SK-N-SH treated with all-trans-retinoic acid at 6 μM for 48 hours (cell line): ENCODE measurements at places on chromosomes 3 and 15.

- ATAC-seq: no peak
These were observed 99.6 kb upstream of the PRR23E start for GRCh38 chr3:127093312-127093711.

DNA sequence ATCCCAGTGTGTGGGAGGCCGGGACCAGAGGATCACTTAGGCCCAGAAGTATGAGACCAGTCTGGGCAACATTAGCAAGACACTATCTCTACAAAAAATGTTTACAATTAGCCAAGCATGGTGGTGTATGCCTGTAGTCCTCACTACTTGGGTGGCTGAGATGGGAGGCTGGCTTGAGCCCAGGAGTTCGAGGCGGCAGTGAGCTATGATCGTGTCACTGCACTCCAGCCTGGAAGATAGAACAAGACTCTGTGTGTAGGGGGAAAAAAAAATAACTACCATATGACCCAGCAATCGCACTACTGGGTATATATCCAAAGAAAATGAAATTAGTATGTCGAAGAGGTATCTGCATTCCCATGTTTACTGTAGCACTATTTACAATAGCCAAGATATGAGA lies 22.6 kb downstream of the RYK start:
- no peak for ATAC-seq

DNA sequence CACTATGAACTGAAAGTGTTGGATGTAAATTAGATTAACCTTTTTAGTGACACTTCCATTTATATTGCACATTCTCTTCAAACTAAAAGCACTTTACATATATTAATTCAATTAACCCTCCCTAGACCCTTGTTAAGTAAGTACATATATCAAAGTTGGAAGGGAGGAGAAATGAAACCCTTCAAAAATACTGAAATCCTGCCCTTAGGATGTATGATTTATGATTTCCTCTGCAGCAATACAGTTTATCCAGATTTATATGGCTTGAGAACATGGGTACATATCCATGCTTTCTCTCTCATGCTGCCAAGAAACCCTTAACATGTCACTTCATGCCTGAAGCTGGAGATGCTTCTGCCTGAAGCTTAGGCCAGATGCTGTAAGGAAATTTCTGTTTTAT lies 11.0 kb downstream of the CLSTN2 start:
- no peak for ATAC-seq

- ATAC-seq: no peak
These were observed 344.6 kb upstream of the NECTIN3 start for GRCh38 chr3:110727056-110727455.

DNA sequence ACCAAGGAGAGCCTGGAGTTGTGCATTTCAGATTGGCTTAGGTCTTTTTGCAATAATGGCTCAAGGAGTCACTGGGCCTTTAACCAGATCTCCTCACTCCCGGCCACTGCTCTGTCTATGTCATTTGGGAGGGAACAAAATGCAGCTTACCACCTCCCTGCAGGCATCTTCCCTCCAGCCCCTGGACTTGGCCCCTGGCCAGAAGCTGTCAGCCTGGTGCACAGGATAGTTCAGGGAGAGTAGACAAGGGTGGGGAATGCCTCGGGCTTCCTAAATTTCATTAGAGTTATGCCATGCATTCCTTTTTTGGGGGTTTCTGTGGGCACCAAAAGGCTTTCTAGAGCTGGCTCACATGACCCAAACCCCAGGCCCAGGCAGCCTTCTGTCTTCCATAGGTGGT lies 70.2 kb upstream of the HRH1 start:
- ATAC-seq: peak; percentile 73

- ATAC-seq: no peak
These were observed 67.9 kb downstream of the CRTC3 start for GRCh38 chr15:90597577-90597976.

DNA sequence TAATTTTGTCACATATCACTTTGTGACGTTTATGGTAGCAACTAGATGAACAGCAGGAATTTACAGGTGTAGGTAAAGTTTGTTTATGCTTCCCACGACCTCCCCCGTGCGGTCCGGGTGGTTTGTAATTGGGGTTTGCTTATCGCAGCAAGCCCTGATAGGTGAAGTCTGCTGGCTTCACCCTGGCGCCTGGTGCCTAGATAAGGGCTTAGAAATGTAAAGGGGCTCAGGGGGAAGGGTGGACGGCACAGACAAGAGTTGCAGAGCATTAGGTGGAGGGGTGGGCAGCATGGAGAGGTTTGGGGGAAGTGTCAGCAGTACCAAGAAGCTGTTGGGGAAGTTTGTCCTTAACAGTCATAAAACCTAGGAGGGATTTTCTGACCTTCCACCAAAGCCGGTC lies 108.1 kb upstream of the RNF7 start:
- ATAC-seq: no peak

- peak; percentile 89 for ATAC-seq
These were observed 65.5 kb downstream of the GALK2 start for GRCh38 chr15:49235446-49236124.

GRCh38 chr15:68403161-68403941 lies 28.6 kb downstream of the ITGA11 start:
- ATAC-seq: no peak

GRCh38 chr15:89399238-89400115 lies 64.9 kb upstream of the POLG start:
- ATAC-seq: peak; percentile 84

GRCh38 chr15:70584838-70585706 lies 178.3 kb downstream of the UACA start:
- ATAC-seq: peak; percentile 58

GRCh38 chr3:138254216-138254615 lies 67.1 kb downstream of the ARMC8 start:
- ATAC-seq: no peak

GRCh38 chr15:90174140-90174875 lies 26.8 kb upstream of the SEMA4B start:
- peak; percentile 86 for ATAC-seq

- no peak for ATAC-seq
These were observed 31.6 kb downstream of the SAXO2 start for GRCh38 chr15:82294061-82294690.

DNA sequence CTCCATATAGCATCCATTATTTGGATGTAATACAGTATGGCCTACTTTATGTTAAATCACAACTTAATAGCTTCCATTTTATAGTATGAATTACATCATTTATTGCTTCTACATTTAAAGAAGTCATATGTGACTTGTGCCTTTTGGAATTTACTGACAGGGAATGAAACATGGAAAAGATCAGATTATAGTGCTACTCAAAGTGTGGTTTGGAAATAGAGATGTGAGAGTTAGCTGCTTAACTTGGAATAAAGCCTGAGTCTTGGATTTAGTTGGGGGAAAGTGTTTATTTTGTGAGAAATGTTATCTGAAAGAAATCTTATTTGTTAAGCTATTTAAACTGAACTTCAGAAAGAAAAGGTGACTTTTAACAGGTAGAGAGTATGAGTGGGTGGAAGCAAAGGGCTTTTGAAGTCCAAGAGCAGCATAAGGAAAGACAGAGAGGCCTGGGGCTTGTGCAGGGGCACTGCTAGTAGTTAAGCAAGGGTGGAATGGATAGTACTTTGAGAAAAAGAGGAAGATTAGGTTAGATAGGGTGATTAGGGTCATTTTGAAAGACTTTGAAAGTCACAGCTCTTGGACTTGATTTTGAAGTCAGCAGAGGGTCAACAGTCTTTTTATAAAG lies 60.5 kb downstream of the SLMAP start:
- no peak for ATAC-seq

DNA sequence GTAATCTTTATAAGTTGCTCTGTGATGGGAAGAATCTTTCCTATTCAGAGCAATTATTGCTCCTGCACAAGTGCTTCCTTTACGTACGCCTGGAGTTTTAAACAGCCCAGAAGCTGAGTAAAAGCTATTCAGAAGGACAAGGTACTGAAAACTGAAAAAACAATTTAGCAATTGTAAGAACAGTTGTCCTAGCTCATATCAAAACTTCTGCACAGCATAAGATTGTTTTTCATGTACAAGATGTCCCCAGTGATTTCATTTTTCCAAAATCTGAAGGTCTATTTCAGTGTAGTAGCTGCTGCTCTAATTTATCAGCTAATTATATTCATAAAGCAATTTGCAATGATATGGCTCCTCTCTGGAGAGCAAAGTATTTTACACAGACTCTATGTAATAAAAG lies 23.7 kb downstream of the KCNAB1 start:
- ATAC-seq: no peak

GRCh38 chr15:57746786-57747185 lies 40.3 kb downstream of the POLR2M start:
- ATAC-seq: no peak

- peak; percentile 17; the same call in 1 of the 3 replicates for ATAC-seq
These were observed 4.2 kb downstream of the IL17RD start for GRCh38 chr3:57160765-57161538.

- no peak for ATAC-seq
These were observed 3.4 kb upstream of the CCNL1 start for GRCh38 chr3:157163217-157163953.

GRCh38 chr3:183427876-183428446 lies 458 bp downstream of the MCF2L2 start:
- ATAC-seq: peak; percentile 75

GRCh38 chr3:14480207-14481017 lies 59.7 kb downstream of the GRIP2 start:
- no peak for ATAC-seq

- peak; percentile 39 for ATAC-seq
These were observed 989 bp downstream of the GNB4 start for GRCh38 chr3:179450261-179450701.

DNA sequence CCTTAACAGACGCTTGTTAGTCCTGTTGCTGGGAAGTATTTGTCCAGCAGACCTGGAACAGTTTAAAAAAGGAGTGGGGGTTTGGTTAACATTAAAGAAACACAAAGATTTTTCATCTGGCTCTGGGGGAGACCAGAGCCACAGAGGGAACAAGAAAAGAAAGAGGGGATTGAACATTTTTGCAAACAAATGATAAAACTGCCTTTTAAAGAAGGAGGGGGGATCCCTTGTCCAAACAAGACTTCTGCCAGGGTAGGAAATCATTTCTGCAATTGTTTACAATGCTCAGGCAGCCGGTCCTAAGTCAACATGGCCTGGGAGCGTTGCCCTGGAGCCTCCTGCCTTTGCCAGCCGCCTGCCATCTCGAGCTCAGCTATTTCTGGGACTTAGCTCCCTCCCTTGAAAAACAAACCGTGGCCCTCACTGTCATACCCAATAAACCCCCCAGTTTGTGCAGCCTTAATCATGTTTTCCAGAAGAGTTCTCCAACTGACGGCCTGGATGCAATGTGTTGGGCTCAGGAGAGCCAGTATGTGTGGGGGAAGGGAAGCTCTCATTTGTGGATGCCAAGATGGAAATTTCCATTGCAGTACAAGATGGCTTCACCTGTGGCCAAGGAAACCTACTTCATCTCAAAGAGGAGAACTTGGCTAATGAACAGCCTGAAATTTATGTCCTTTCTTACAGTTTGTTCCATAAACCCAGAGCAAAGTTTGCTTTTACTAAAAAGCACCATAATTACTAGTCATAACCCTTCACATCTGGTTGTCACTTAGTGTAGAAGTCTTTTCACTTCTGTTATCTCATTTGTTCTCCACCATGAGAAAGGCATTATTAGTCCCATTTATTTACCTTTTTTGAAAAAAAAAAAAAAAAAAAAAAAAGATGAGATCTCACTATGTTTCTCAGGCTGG lies 75.9 kb upstream of the RNU6-1 start:
- ATAC-seq: no peak

- ATAC-seq: peak; percentile 18; the same call in 2 of the 3 replicates
These were observed 16.0 kb upstream of the SRP14 start for GRCh38 chr15:40054855-40055575.

DNA sequence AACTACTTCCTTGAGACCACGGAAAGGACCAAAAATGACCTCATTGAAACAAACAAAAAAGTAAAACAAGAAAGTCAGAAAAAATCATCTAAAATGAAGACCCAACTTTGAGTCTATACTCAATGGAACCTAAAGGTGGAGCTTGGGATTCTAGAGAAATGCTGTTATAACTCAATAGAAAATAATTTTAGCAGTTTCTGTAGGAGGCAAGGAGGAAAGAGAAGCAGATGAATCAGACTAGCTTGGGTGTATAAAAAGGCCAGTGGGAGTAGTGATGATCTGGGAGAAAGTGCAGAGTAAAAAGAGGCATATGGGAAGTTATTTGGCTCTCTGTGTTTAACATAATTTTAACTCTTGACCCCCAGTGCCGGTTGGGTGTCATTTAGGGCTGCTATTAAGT lies 94.4 kb downstream of the TMCO5A start:
- no peak for ATAC-seq

GRCh38 chr15:57387564-57388076 lies 11.3 kb downstream of the CGNL1 start:
- no peak for ATAC-seq

GRCh38 chr15:64521726-64522164 lies 61.4 kb downstream of the ZNF609 start:
- peak; percentile 59 for ATAC-seq

DNA sequence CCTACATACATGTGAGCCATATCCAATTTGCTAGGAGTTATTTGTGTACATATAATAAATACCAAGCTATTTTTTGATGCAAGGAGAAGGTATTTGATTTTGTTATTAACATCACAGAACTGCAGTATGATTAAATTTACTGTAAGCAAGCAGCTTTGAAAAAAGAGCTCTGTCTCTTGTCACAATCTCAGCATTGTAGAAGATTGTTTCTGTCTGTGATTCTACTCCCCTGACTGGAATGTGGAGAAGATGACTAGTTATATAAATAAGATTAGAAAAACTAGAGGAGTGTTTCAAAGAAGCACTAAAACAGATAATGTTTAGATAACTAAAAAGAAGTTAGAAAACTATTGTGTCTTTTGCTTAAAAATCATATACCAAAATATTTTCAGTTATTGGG lies 17.1 kb upstream of the DCBLD2 start:
- ATAC-seq: peak; percentile 55

DNA sequence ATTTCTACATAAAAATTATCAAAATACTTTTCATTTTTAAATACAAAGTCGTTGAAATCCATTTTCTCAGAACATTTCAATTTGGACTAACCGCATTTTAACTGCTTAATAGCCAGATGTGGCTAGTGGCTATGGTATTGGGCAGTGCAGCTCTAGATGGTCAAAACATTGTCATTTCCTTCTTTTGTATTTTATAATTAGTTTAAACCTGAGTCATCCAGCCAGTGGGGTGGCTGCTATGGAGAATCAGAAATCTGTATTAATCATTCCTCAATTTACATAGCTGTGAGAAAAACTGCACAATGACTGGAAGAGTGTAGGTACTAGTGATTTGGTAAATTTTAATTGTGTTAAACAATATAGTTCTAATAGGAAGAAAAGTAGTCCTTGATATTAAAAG lies 245.3 kb downstream of the PDZRN3 start:
- peak; percentile 52 for ATAC-seq

DNA sequence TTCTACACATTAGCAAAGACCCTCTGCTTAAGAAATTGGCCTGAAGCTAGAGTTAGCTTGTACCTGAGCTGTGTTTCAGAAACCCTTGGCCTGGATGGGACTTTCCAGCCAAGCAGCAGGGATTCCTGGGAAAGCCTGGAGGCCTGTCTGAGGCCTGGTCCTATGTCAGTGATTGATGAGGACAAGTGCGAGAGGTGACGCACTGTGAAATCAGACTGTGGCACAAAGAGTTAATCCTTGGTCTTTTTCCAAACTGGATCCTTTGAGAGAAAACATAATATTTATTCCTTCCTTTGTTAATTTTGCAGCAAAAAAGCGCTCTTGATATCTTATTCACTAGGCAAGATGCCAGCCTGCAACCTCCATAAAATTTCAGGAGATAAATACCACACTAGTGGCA lies 225.0 kb upstream of the ATP11B start:
- no peak for ATAC-seq
